ENCODE measurements at places on chromosomes 7 and 10.

DNA sequence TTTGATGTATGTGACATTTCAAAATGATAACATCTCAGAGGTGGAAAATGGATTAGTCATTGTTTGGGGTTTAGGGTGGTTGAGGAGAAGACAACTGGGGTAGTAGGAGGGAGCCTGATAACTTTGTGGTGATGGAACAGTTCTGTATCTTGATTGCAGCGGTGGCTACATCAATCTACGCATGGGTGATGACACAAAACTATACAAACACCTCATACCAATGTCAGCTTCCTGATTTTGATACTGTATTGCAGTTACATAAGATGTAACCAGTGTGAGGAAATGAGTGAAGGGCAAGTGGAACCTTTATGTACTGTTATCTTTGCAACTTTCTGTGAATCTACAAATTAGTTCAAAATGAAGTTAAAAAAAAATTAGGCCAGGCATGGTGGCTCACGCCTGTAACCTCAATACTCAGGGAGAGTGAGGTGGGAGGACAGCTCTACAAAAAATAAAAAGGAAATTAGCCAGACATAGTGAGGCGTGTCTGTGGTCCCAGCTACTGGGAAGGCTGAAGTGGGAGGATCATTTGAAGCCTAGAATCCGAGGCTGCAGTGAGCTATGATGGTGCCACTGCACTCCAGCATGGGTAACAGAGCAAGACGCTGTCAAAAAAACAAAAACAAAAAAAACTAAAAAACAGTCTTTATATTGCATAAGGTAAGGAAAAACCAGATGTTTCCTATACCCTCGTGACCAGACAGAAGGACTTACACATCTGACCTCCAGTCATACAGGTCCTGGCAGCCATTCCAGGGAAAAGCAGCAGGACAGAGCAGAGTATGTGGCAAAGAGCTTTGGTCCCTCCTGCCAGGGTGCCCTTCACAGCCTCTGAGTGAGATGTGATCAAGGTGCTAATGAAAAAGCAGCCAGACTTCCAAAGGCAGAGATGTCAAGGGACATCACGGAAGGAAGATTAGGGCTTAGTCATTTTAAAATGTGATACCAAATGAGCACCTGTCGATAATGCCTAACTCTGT is 50.8 kb downstream of the CYTH3 start:
- DNase-seq, result no peak

- no peak for DNase-seq
Observed at GRCh38 chr7:20409961-20410360, 79.3 kb downstream of the ITGB8 start.

- DNase-seq, result no peak
Observed at GRCh38 chr7:75646571-75647102, 92.1 kb downstream of the HIP1 start.

- DNase-seq, result no peak
Observed at GRCh38 chr10:115046686-115047236, 46.4 kb upstream of the ATRNL1 start.

GRCh38 chr7:1322240-1323110 is 89.8 kb downstream of the UNCX start:
- DNase-seq, result no peak

DNA sequence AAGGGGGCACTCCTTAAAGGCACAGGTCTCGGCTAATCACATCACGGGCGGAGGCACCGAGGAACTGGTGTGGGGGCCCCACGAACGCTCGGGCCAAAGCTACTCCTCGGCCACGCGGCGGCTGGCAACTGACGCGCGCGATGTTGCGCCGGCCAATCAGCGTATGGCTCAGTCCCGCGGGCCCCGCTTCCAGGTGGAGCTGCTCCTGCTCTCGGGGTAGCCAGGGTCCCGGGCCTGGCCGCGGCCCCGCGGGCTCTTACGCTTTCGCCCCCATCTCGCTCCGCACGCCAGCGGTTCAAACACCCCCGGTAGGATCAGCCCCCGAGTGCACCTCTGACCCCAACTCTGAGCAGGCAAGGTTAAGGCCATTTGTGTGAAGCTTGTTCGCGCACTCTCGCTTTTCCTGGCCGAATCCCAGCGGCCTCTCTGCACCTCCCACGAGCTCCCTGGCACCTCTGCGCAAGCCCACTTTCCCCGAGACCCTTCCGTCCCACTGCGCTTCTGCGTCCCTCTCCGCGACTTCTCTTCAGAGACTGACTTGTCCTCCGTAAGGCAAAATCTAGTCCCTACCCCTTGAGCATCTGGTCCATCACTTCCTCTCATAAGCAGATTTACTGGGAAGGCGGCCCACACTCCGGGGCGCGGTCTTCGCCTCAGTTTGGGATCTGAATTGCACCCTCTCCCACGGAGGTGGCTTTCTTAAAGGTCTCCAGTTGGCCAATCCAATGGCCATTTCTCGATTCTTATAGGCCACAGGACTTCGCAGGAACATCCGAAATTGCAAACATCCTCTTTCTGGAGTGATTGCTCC is 200.9 kb upstream of the TBX20 start:
- no peak for DNase-seq

DNA sequence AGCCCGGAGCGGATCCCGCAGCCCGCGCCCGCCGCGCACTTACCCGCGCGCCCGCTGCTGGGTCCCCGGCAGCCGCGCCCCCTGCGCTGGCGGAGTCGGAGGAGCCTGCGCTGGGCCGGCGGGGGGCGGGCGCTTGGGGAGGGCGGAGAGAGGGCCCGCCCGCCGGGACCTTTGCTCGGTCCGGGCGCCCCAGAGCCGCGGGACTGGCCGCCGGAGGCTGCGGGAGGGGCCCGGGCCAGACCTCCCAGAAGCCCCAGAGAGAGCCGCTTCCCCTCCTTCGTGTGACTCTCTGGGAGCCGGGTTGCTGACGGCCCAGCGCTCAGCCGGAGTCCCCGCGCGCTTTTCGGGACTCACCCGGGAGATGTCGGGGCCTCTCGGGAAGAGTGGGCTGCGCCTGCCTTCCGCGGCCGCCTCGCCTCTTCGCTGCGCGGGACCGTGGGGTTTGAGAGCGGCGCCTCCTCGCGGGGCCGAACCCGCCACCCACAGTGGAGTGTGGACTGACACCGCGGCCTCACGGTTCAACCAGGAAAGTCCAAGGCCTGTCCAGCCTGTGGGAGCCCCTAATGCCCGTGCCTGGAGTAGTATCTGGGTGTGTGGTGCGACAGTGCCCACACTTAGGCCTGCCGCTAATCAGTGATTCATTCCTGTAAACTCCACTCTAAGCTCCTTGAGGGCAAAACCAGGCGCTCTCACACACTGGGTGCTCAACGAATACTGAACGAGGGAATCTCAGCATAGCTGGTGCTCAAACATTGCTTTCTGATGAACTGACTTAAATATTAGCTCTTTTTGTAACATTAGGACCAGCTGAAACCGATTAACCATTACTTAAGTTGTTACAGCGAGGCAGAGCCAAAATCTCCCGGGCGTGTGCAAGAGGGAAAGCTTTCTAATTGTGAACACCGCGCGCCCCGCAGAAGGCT is at the start of gene GSDME:
GSDME (minus strand) TSS at position 112 of the 923 bp plus-strand sequence. CDS start 7,690 bp downstream, outside the sequence.
- DNase-seq, result peak; percentile 48

- DNase-seq, result no peak
Observed at GRCh38 chr7:56053993-56054392, 2.4 kb downstream of the CCT6A start.

- no peak for DNase-seq
Observed at GRCh38 chr10:122845783-122846332, at the start of gene CUZD1. CUZD1 (minus strand) TSS chr10:122845857; CDS start chr10:122845843, 14 bp downstream.

- DNase-seq, result no peak
Observed at GRCh38 chr7:22762866-22763265, 35.9 kb downstream of the IL6 start.

DNA sequence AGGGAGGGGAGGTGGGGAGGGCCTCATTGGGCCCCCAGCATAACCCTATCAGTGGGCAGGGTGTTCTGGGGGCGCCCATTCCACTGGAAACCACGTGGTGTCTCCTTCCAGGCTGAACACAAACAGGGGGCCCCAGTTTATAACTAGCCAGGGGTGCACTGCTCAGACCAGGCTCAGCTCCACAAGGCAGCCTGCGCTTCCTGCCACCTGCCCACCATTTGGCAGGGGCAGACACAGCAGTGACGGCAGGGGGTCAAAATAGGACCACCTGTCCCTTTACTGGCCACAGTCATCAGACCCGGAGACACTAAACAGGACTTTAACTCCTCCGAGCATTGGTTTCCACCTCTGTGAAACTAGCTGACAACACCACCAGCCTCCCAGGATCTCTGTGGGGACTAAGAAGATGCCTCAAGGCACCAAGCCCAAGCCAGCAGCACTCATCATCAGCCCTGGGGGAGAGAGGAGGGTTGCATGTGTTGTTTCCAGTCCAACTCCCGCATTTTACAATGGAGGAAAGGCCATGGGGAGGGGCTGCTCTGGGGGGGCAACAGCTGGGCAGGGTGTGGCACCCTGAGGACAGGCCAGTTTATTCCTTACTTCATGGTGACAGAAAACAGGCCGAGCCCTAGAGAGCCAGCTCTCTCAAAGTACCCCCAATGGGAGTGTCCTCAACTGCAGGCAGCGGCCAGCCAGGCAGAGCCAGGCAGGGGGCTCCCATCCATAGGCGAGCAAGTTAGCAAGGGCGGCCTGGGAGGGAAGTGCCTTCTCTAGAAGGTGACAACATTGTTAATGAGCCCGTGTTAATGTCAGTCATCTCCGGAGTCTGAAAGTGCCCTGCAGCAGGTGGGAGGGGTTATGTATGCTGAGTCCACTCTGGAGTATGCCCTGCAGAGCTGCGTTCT is 127.6 kb downstream of the TNS3 start:
- DNase-seq, result no peak

GRCh38 chr7:105776068-105776790 is 100.2 kb downstream of the ATXN7L1 start:
- DNase-seq, result no peak

DNA sequence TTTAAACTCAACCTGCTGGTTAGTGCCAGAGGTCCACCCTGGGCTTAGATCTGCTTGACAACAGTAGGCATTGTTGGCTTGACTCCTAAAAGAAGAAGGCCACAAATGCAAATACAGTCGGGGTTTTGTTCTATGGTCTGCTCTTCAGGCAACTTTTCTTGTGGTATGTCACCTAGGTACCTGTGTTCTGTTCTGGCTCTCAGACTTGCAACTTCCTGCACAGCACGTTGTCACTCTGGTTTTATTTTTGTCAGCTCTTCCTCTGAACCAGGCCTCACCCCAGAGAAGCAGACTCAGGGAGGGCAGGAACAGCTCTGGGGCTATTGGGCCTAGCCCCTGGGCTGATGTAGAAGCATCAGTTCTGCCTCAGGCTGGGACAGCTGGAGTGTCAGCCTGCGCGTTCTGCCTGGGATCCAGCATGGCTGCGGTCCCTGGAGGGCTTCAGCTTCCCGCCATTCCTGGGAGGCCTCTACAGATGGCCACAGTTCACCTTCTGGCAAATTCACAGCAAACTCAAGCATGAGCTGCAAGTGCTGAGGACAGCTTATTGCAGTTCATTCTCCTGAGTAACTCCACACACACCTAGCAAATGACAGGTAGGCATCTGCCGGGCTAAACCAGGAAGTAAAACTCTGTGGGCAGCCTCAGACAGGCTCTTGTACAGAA is 11.0 kb upstream of the PDCD4 start:
- peak; percentile 50 for DNase-seq

GRCh38 chr7:27053153-27053552 is 42.6 kb downstream of the HOXA1 start:
- DNase-seq, result no peak

GRCh38 chr7:141263508-141263907 is 189.6 kb downstream of the TMEM178B start:
- DNase-seq, result no peak

GRCh38 chr10:103476046-103476768 is 2.8 kb downstream of the CALHM3 start:
- DNase-seq, result no peak

DNA sequence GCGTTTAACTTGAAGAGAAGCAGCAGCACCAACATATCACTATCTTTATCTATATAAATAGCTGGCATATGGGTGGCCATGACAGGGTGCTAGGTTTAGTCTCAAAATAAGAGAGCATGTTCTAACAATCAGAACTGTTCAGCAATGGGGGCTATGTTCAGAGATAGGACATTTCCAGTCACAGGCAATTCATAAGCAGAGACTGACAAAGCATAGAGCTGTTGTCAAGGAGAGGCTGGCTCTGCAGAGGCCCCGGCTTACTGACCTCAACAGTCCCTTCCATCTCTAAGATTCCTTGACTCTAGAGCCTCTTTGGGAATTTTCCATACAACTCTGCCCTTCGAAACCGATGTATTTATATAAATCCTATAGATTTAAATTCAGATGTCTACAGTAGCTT is 17.2 kb downstream of the ANK3 start:
- DNase-seq, result no peak

GRCh38 chr10:124315591-124316270 is 103.0 kb downstream of the OAT start:
- peak; percentile 38 for DNase-seq

DNA sequence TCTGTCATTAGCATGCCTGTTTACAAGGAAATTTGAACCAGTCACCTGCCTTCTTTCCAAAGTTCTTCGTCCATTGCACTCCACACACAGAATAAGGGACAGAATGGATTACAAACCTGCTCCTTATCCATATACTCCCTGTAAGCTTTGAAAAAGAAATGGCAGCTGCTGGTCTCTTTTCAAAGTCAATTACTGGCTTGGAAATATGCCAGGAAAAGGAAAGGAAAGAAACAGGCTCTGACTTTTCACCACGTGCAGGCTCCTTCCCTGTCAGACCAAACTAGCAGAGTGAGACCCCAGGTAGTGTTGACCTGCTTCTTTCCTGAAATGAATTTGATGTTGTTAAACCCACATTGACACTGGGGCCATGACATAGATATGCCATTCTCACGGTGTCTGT is 84.5 kb downstream of the LHFPL3 start:
- DNase-seq, result no peak

GRCh38 chr10:14162629-14163344 is 167.9 kb downstream of the FRMD4A start:
- no peak for DNase-seq

GRCh38 chr7:128020159-128020558 is 11.1 kb downstream of the LRRC4 start:
- no peak for DNase-seq

DNA sequence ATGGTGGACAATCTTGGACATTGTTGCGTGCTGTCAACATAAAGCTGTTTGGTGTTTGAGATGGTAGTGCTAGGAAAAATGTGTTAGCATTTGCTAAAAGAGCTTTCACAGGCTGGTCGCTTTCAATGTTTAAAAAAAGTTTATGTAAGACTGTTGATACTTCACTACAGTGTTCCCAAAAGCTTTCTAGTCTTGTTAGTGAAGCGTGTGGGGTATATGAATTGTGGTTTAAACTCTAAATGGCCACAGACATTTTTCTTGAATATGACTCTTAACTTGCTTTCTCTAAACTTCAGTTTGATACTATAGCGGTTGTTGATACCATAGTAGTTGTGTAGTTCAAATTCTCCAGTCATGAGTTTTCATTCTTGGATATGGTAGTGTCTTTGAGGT is 44.9 kb downstream of the MCU start:
- no peak for DNase-seq

DNA sequence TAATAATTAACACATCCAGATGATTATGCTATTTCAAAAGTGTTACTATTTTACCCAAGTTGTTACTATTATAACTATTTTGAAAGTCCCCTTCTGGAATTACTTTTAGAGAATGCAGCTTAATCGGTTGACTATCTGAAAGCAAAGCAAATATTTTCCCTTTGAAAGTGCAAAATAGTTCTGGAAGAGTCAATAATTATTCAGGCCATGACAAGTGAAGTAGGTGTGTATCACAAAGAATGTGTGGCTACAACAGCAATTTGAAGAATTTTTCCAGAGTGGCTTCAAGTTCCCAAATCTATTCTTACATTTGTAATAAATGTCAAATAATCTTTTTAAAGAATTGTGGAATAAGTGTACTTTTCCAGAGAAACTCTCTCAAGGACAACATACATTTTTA is 42.8 kb downstream of the RNLS start:
- DNase-seq, result no peak
